ENCODE measurements at places on chromosomes 6 and 20. TPM values are rescaled to one million over a fixed set of nuclear protein-coding genes. Genes with fewer than 3 reads are reported as not detected.

DNA sequence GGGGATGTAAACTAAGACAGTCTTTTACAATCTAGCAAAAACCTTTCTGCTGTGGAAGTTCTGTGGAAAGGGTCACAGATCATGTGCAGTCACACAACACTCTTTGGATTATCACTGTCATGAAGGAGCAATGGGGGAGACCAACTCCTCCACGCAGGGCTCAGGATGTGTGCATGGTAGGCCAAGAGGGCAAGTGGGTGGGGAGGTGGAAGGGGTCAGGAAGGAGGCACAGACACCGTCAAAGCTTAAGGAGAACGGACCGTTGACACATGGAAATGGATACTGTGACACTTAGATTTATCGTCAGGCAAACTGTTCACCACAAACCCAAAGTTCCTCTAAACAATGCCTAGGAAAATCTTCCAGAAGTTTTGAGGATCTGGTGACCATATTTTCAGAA, 215.8 kb downstream of the PAX1 start:
- no peak overlapping the region for H3K27ac ChIP-seq
- no peaks in the 10 kb centered on the region for H3K4me1 ChIP-seq
- no peak overlapping the region for H3K4me3 ChIP-seq
- H3K36me3 ChIP-seq = no peaks in the 10 kb centered on the region
- no peaks in the 10 kb centered on the region for H3K27me3 ChIP-seq
- no peak for DNase-seq

- no peaks in the 10 kb centered on the region for H3K36me3 ChIP-seq
- no peaks in the 10 kb centered on the region for H3K4me1 ChIP-seq
- no peak for DNase-seq
- H3K27me3 ChIP-seq = no peaks in the 10 kb centered on the region
- no peak overlapping the region for H3K4me3 ChIP-seq
- H3K27ac ChIP-seq = no peak overlapping the region
Observed at GRCh38 chr6:17267566-17267965, 13.6 kb upstream of the RBM24 start.

- no peaks in the 10 kb centered on the region for H3K27me3 ChIP-seq
- H3K36me3 ChIP-seq = no peaks in the 10 kb centered on the region
- no peak overlapping the region for H3K27ac ChIP-seq
- peaks cover 5% of the 10 kb centered on the region for H3K4me1 ChIP-seq
- DNase-seq = no peak
Observed at GRCh38 chr6:15061908-15062515, 183.9 kb upstream of the JARID2 start.

Gene LHFPL5
- not detected for total RNA-seq

Gene GABRR1
- total RNA-seq = not detected

DNA sequence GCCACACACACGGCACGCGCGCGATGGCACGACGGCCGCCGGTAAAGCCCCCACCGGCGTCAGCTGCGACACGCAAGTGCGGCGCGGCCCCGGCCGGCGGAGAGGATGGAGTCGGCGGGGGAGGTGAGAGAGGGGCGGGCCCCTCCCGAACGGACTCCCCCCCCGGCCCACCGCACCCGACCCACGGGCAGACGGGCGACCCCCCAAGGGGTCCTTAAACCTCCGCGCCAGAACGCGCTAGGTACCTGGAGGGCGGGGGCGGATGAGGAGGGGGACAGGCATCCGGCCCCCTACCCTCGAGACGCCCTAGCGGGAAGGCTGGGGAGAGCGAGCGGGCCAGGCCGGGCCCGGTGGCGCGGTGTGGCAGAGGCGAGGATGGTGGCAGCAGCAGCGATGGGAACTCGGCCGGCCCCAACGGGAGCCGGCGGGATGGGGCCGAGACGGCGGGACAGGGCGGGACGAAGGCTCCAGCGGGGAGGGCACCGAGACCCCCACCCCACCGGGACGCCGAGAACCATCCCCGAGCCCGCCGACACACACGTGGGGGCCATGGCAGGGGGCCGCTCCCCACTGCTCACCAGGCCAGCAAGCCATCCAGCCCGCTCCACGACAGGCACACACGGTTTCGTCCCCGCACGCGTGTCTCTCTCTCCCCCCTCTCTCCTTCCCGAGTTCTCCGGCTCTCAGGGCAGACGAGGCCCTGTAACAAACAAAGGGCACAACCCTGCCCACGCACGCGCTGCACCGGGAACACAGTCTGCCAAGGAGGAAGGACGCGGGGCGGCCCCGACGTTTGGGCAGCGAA, 1515.4 kb upstream of the DEFB115 start:
- H3K36me3 ChIP-seq = no peaks in the 10 kb centered on the region
- DNase-seq = no peak
- H3K4me1 ChIP-seq = no peaks in the 10 kb centered on the region
- no peak overlapping the region for H3K27ac ChIP-seq
- H3K27me3 ChIP-seq = no peaks in the 10 kb centered on the region

- DNase-seq = no peak
- H3K4me1 ChIP-seq = peaks cover under 1% of the 10 kb centered on the region
- H3K27ac ChIP-seq = no peak overlapping the region
Observed at GRCh38 chr6:48200869-48201390, 89.9 kb upstream of the PTCHD4 start.

- no peaks in the 10 kb centered on the region for H3K27me3 ChIP-seq
- no peak overlapping the region for H3K27ac ChIP-seq
- peak; percentile 67 for DNase-seq
- no peak overlapping the region for H3K4me3 ChIP-seq
- H3K36me3 ChIP-seq = no peaks in the 10 kb centered on the region
- peaks cover 4% of the 10 kb centered on the region for H3K4me1 ChIP-seq
Observed at GRCh38 chr6:16206595-16207037, 31.8 kb upstream of the GMPR start.

GRCh38 chr20:57667924-57668782, 41.7 kb downstream of the PMEPA1 start:
- H3K4me3 ChIP-seq = no peak overlapping the region
- peaks cover 5% of the 10 kb centered on the region for H3K4me1 ChIP-seq
- H3K36me3 ChIP-seq = no peaks in the 10 kb centered on the region

- no peaks in the 10 kb centered on the region for H3K27me3 ChIP-seq
- H3K4me1 ChIP-seq = no peaks in the 10 kb centered on the region
- no peak overlapping the region for H3K4me3 ChIP-seq
- no peaks in the 10 kb centered on the region for H3K36me3 ChIP-seq
- H3K27ac ChIP-seq = no peak overlapping the region
- no peak for DNase-seq
Observed at GRCh38 chr6:73121421-73121993, 103.8 kb downstream of the KHDC1L start.

GRCh38 chr6:157209865-157210530, 113.3 kb downstream of the TMEM242 start:
- H3K36me3 ChIP-seq = peaks cover 10% of the 10 kb centered on the region
- H3K27ac ChIP-seq = no peak overlapping the region
- H3K4me1 ChIP-seq = no peaks in the 10 kb centered on the region
- no peak overlapping the region for H3K4me3 ChIP-seq
- no peak for DNase-seq

Gene SNRPB2
- total RNA-seq = 83.1 TPM

DNA sequence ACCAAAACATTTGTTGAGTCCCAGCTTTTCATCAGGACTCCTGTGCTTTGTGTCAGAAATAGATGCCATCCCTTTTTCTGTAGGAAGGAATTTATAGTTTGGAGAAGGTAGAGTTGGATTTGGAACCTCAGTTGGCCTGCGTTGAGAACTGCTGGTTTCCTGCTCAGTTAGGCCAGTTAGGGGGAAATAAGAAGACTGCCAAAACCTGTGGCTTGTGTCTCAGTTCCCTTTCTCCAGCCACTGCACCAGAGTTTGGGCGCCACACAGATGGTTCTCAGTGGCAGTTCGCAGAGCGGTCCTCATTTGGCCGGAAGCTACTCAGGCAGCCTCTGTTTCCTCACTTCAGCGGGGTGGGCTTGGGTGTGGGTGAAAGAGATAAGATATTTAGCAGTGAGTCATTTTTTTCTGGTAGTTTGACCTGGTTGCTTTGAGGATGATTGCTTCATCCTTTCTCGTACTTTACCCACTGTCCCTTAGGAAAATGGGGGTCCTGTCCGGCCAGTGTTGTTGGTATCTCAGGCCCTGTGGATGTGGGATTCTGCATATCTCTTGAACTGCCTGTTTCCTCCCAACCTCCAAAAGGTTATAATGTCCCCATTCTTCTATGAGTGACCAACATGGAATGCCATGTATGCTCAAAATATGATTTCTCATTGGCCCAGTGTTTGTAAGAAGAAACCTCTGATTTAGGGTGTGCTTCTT, 53.7 kb downstream of the JARID2 start:
- no peak overlapping the region for H3K4me3 ChIP-seq
- DNase-seq = no peak
- H3K4me1 ChIP-seq = peaks cover 28% of the 10 kb centered on the region
- no peaks in the 10 kb centered on the region for H3K27me3 ChIP-seq

Gene SUMO4
- total RNA-seq = 0.82 TPM

GRCh38 chr6:167806061-167806700, 20.5 kb upstream of the AFDN start:
- H3K27ac ChIP-seq = no peak overlapping the region
- H3K4me3 ChIP-seq = no peak overlapping the region
- no peaks in the 10 kb centered on the region for H3K36me3 ChIP-seq
- H3K27me3 ChIP-seq = no peaks in the 10 kb centered on the region
- no peaks in the 10 kb centered on the region for H3K4me1 ChIP-seq
- no peak for DNase-seq

GRCh38 chr6:45486736-45487135, 109.0 kb upstream of the SUPT3H start:
- no peaks in the 10 kb centered on the region for H3K27me3 ChIP-seq
- H3K4me1 ChIP-seq = no peaks in the 10 kb centered on the region
- DNase-seq = no peak
- H3K4me3 ChIP-seq = no peak overlapping the region

Gene IMPG1
- total RNA-seq = not detected

GRCh38 chr6:163414117-163414945, at the start of gene QKI:
TSS of gene QKI (plus strand) at chr6:163414718. CDS start at chr6:163415194, 476 bp downstream.
- peak within 1 kb of the TSS; percentile 92 for H3K4me3 ChIP-seq
- no peaks in the 10 kb centered on the region for H3K36me3 ChIP-seq
- H3K4me1 ChIP-seq = peaks cover 31% of the 10 kb centered on the region
- H3K27me3 ChIP-seq = no peaks in the 10 kb centered on the region
- peak within 1 kb of the TSS; percentile 88 for H3K27ac ChIP-seq

- no peaks in the 10 kb centered on the region for H3K27me3 ChIP-seq
- DNase-seq = no peak
- no peak overlapping the region for H3K27ac ChIP-seq
- peaks cover 13% of the 10 kb centered on the region for H3K4me1 ChIP-seq
- no peak overlapping the region for H3K4me3 ChIP-seq
- H3K36me3 ChIP-seq = no peaks in the 10 kb centered on the region
Observed at GRCh38 chr6:14934013-14934412, 311.9 kb upstream of the JARID2 start.

- H3K27me3 ChIP-seq = no peaks in the 10 kb centered on the region
- DNase-seq = no peak
- peaks cover 11% of the 10 kb centered on the region for H3K36me3 ChIP-seq
- no peaks in the 10 kb centered on the region for H3K4me1 ChIP-seq
- H3K4me3 ChIP-seq = no peak overlapping the region
Observed at GRCh38 chr20:58700121-58700821, 7.7 kb downstream of the NPEPL1 start.

- no peaks in the 10 kb centered on the region for H3K27me3 ChIP-seq
- no peaks in the 10 kb centered on the region for H3K36me3 ChIP-seq
- no peak overlapping the region for H3K27ac ChIP-seq
- no peak overlapping the region for H3K4me3 ChIP-seq
- H3K4me1 ChIP-seq = peaks cover 51% of the 10 kb centered on the region
- no peak for DNase-seq
Observed at GRCh38 chr6:39206250-39206721, 23.0 kb downstream of the KCNK5 start.

Gene EFCAB8
- total RNA-seq = not detected

GRCh38 chr6:137876547-137876946, 9.5 kb downstream of the TNFAIP3 start:
- no peak overlapping the region for H3K27ac ChIP-seq
- peaks cover 36% of the 10 kb centered on the region for H3K4me1 ChIP-seq

Gene TRIM15
- total RNA-seq = not detected

Gene AK9
- 7.2 TPM for total RNA-seq

- H3K27ac ChIP-seq = no peak overlapping the region
- no peak overlapping the region for H3K4me3 ChIP-seq
- H3K27me3 ChIP-seq = no peaks in the 10 kb centered on the region
- no peaks in the 10 kb centered on the region for H3K36me3 ChIP-seq
- DNase-seq = no peak
Observed at GRCh38 chr6:119234457-119234856, 115.1 kb downstream of the MAN1A1 start.
